Liver (tissue), 10 donors: ENCODE measurements at places on chromosomes 12 and 14. TPM values are rescaled to one million over a fixed set of nuclear protein-coding genes. Genes with fewer than 3 reads are reported as not detected.

DNA sequence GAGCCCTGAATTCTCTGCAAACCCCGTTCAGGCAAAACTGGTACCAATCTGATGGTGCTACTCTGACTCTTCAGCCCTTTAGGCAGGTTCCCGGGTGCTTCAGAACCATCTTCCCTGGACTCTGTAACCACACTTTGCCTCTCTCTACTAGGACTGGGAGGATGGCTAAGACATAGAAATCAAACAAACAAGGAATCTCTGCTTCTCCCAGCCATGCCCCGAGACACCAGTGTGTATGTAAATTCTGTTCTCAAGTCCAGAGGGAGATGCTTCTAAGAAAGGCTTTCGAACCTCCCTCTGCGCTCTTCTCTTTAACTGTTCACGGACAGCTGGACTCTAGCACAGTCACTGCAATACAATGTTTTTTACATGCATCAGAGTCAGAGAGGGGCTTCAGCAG, 1.9 kb upstream of the KCNK10 start:
- H3K4me1 ChIP-seq: peaks cover 7% of the 10 kb centered on the region
- DNase-seq: no peak

DNA sequence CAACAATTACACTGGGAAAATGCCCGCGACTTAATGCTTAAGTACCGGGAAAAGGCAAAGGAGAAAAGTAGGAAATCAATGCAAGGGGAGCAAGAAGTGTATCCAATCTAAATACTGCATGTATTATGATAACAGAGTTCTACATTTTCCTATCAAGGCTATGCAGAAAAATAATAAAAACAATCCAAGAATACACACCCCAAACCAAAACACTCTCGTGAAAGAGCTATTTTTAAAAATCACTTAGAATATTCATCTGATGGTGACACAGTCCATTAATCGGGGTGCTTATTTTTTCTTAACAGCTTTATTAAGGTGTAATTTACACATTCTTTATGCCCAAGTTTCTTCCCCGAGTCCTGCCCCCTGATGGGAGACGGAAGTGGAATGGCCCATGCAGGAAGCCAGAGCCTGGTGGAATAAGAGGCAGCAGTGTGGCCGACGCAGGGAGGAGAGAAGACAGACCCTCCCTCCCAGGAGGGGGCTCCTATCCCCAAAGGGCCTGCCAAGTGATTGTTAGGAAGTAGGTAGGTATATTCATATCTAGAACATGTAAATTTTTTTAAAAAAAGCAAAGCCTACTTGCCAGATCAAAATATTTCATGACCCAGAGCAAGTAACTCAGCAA, 174.3 kb downstream of the FOXN3 start:
- no peak overlapping the region for H3K27ac ChIP-seq
- DNase-seq: no peak
- peaks cover 3% of the 10 kb centered on the region for H3K36me3 ChIP-seq
- H3K27me3 ChIP-seq: no peaks in the 10 kb centered on the region
- H3K4me1 ChIP-seq: no peaks in the 10 kb centered on the region
- H3K4me3 ChIP-seq: no peak overlapping the region

DNA sequence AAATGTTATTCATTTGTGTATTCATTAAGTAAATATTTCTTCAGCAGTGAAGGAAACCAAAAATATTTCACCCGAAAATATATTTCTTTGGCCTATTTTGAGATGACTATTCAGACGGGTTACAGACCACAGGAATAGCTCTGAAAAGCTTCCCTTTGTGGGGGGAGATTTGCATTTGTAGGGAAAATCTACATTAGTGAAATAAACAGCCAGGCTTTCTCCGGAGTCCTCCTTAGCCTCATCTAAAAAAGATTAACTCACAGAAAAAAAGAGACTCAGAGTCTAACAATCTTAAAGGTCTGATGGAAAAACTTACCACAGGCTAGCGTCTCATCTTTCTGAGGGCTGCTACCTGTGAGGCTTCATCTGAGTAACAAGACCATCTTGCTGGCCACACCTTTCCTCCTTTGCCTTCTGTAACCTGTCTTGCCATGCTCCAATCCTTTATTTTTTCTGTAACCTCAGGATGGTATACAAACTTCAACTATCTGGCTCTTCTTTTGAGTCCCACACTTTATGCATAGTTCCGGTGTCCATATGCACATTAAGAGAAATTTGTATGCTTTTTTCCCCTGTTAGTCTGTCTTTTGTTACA, 100.7 kb downstream of the CNTN1 start:
- H3K27me3 ChIP-seq: no peaks in the 10 kb centered on the region
- no peaks in the 10 kb centered on the region for H3K4me1 ChIP-seq
- no peak for DNase-seq

GRCh38 chr14:50312734-50313054, 570 bp downstream of the DMAC2L start:
- no peaks in the 10 kb centered on the region for H3K4me1 ChIP-seq
- DNase-seq: no peak
- no peaks in the 10 kb centered on the region for H3K27me3 ChIP-seq
- H3K27ac ChIP-seq: peak overlapping the region; percentile 87
- no peaks in the 10 kb centered on the region for H3K36me3 ChIP-seq

GRCh38 chr12:42757624-42758119, 168.1 kb upstream of the PRICKLE1 start:
- no peak overlapping the region for H3K4me3 ChIP-seq
- no peaks in the 10 kb centered on the region for H3K4me1 ChIP-seq
- no peak overlapping the region for H3K27ac ChIP-seq
- no peaks in the 10 kb centered on the region for H3K27me3 ChIP-seq
- no peak for DNase-seq
- H3K36me3 ChIP-seq: no peaks in the 10 kb centered on the region

DNA sequence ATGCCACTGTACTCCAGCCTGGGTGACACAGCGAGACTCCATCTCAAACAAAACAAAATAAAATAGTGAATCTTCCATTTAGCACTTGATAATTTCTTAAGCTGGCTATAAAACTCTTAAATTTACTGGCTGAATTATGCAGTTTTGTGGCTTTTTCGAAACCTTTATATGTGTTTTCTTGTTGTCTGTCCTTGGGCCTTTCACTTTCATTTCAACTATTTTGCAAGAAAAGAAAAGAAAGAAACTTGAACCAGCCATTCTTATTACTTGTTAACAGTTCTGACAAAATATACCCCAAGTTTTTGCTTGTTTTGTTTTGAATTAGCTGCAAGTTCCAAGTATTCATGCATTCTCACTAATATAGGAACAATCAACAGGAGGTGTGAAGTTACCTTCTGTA, 42.8 kb downstream of the PRICKLE1 start:
- no peak overlapping the region for H3K4me3 ChIP-seq
- no peak overlapping the region for H3K27ac ChIP-seq
- no peak for DNase-seq
- no peaks in the 10 kb centered on the region for H3K36me3 ChIP-seq

TMEM120B gene
- polyA plus RNA-seq: 1.6 TPM

COCH gene
- polyA plus RNA-seq: 0.48 TPM
